ENCODE measurements at places on chromosomes 1 and 21.

DNA sequence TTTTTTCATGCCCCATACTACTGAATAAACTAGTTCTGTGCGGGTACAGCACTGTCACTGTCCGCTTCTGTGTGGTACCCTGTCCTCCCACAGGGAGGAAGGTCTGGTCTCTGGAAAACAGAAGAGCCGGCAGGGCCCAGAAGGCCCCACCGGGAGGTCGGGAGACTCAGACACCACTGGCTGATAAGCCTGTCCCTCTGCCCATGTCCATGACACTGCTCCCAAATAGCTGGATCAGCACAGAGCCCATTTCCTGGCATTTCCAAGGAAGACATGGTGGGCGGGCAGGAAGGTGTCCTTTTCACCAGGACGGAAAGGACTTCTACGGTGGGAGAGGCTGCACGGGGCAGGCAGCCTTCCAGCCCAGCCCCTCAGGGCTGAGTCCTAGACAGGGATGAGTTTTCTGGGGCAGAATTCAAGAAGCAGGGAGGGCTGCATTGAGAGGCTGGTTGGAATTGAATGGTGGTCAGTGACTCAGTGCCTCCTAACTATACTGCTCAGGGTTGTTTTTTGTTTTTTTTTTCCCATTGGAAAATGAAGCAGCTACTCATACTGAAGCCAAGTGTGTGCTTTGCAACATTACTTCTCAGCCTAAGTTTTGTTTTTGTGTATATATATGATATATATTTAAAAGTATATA is 7.1 kb downstream of the PSRC1 start:
- no peak for DNase-seq

GRCh38 chr1:152745289-152745704 is 12.5 kb upstream of the KPRP start:
- DNase-seq = no peak

GRCh38 chr1:68751723-68752122 is 254.8 kb upstream of the DEPDC1 start:
- DNase-seq = no peak

- DNase-seq = no peak
Observed at GRCh38 chr1:156549390-156549789, 23.0 kb downstream of the IQGAP3 start.

DNA sequence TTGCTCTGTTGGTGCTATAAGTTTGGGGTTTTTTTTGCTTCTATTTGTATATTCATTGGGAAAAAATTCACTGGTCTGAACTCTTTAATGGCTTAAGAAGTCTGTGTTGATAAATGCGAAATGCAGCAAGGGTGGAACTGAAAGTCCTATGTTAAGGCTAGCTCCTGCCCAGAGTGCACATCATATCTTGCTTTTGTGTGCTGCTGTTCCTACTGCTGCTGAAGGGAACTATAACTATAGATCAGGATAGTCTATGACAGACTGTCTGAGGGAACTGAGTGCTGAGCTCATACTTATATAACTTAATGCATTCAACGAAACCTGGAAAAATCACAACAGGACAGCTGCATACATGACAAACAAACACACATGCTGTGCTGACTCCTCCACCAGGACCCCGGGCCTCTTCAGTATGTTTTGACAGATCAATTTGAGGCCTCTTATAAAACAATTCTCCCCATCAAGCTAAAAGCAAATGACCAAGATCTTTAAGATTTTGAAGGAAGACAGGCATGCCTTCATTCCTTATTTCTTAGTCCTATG is 1031.5 kb upstream of the ADGRL2 start:
- DNase-seq = no peak

GRCh38 chr1:40592107-40592803 is 60.8 kb downstream of the ZNF684 start:
- no peak for DNase-seq

DNA sequence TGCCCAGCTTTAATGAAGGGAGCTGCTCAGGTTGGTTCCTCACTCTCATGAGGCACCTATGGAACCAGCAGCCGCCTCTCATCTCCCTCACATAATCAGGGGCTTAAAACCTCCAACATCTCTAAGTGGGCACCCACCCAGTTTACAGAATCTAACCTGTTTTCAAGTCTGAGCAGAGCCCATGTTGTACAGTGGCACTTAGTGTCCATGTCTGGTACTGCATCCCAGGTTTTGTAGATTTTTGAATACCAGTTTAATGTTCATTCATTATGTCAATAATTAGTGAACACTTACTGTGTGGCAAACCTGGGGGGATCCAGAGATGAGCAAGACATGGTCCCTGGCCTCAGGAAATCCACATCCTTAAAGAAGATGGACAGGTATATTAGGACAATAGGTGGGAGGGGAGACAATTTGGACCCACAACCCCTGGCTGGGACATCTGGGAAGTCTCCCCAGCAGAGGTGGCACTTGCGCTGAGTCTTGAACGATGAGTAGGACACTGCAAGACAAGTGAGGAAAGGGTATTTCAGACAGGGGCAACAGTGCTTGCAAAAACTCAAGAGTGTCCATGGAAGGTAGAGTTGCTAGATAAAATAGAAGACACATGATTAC is 83.3 kb downstream of the LACTBL1 start:
- DNase-seq = no peak

All from NCI-H187 (cell line).